EL (cell line): ENCODE measurements at places on chromosomes 2 and 18.

DNA sequence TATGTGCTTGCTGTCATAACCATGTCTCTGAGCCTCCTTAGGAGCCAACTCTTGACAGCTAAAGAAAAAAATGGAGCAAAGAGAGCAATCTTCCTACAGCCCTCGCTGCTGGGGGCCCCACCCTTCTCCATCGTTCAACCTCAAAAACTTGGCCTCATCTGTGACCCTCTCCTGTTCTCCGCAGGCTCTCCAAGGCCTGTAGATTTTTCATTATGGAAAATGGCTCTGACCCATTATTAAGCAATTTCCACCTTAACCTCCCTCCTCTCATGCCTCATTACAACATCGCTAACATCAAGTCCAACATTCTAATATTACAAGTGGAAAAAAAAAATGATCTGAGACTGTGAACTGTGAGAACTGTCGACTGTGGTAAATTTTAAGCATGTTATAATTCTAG, 98.7 kb downstream of the SLC8A1 start:
- no peak for DNase-seq

DNA sequence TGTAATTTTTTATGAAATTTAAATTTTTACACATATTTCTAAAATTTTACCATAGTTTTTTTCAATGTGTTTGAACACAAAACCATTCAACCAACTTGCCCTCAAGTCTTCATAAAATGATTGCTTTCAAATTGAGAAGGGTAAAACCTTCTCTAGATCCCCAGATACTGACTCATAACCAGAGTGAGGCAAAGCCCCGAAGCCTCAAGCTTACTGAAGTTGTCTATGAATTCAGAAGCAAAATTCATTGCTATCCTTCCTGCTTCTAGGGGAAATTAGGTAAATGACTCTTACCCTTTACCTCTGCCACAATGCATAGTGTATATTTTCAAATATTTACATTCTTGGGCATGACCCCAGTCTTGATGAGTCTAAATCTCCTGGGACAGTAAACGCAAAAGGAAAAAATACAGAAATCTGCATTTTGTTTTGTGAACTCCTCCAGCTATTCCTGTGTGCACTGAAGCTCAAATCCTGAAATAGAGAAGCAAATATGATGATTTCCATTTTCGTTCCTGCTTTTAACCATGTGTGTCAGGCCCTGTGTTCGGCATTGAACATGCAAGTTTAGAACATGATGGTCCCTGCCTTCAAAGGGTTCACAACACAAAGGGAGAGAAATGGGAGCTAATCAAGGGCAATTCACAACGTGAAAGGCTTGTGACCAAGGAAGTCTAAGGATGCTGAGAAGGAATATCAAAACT, 246.3 kb downstream of the SUCLG1 start:
- DNase-seq = no peak

- peak; percentile 6 for DNase-seq
Observed at GRCh38 chr2:165778653-165779451, 15.2 kb downstream of the GALNT3 start.

DNA sequence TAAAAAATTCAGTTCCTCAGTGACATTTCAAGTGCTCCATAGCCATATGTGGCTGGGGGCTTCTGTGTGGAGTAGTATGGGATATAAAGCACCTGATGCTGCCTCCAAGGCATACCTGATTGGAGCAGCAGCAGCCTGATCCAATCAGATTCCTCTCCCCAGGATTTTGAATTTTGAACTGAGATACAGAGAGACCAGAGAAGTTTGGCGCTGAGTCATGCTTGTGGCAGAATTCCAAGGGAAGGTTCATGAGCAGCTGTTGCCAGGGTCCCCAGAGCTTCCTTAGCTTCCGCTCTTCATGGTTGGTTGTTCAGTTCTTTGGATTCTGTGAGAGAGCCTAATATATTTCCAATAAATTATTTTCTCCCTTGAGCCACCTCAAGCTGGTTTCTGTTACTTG, 29.0 kb upstream of the CFAP36 start:
- peak; percentile 42 for DNase-seq

DNA sequence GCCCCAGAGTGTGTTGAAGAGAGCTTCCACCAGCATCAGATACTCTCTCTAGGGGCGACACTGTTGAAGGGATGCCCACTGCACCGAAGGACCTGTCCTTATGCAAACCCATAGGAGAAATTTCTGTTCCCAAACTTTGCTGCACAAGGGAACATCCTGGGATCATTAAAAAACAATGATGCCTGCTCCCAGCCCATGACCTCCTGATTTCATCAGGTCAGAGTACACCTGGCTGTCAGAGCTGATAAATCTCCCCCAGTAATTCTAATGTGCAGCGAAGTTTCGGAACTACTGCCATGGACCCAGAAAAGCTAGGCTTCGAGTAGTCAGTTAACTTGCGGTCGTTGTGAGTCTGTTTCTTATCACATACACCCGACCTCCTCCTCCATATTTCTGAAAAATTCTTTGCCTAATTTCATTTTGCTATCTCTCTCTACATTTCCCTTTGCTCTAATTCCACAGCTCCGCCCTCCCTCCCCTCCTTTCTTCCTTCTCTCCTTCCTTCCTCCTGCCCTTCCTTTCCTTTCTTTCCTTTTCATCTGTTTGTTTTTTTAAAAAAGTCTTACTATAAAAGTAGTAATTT, 18.8 kb downstream of the FAM124B start:
- DNase-seq = no peak

GRCh38 chr18:27581296-27581904, 396.3 kb upstream of the CHST9 start:
- DNase-seq = no peak

- DNase-seq = no peak
Observed at GRCh38 chr2:209146682-209147320, 277.0 kb upstream of the MAP2 start.
